ENCODE measurements at places on chromosomes 7 and 10.

DNA sequence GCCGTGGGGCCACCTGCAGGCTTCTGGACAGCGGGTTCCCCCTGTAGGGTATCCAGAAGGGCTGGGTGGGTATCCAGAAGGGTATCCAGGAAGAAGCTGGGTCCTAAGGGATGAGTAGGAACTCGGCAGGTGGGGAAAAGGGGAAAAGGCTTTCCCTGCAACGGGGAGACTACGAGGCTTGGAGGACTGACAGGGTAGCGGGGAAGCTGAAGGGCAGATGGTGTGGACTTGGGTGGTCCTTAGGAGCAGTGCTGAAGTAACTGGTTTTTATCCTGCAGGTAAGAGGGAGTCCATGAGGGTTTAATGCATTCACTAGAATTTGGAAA is 525 bp downstream of the UBE2D4 start:
- DNase-seq = no peak

DNA sequence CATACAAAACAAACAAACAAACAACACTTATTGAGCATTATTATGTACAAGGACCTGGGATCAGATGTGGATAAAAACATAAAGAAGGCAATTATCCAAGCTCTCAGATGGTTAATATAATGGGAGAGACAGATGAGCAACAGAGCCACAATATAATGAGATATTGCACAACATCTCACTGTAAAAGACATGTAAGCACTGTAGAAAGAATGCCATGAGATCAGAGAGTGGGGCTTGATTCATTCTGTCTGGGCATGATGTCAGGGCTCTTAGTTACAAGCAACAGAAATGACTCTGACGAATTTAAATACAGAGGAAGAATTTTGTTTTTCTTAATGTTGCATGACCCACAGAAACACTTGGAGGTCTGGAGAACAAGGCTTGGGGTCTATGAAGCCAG is 164.7 kb upstream of the PLXDC2 start:
- no peak for DNase-seq

DNA sequence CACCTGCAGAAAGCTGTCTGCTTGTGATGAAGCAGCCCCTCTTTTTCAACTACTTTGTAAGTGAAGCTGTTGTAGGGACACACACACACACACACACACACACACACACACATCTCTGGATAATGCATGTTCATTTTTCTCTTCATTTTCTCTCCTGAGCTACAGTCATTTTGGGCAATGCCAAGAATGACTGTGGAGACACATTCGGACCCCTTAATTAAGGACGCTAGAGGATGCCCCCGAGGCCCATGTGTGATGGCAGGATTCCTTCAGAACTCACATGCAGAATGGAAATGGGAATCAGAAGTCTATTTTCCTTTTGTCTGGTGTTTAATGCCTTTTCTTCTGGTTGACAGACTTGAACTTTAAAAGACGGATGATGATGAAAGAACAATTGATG is 56.6 kb downstream of the CLRN3 start:
- DNase-seq = no peak

- peak; percentile 39 for DNase-seq
These were observed 1.9 kb downstream of the HIPK2 start for GRCh38 chr7:139775829-139776266.

DNA sequence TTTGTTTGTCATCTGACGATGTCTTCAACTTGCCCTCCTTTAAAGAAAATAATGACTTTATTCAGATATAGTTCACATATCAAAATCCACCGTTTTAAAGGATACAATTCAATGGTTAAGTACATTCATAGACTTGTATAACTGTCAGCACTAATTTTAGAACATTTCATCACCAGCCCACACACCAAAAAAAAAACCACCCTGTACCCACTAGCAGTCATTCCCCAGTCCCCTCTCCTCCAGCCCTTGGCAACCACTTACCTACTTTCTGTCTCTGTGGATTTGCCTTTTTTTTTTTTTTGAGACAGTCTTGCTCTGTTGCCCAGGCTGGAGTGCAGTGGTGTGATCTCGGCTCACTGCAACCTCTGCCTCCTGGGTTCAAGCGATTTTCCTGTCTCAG is 5.3 kb upstream of the HILPDA start:
- no peak for DNase-seq

DNA sequence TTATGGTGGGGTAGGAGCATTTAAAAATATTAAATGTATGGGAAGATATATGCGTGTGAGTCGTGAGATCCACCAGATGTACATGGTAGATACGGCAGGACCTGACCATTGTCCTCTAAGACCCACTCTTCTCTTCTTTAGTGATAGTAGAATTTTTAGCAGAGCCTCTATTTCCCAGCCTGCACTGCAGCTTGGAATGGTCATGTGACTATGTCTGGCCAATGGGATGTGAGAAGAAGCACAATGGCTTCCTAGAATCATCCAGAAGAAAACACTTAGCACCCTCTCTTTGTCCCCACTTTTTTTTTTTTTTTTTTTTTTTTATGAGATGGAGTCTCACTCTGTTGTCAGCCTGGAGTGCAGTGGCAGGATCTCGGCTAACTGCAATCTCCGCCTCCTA is 86.6 kb upstream of the CYTH3 start:
- no peak for DNase-seq

DNA sequence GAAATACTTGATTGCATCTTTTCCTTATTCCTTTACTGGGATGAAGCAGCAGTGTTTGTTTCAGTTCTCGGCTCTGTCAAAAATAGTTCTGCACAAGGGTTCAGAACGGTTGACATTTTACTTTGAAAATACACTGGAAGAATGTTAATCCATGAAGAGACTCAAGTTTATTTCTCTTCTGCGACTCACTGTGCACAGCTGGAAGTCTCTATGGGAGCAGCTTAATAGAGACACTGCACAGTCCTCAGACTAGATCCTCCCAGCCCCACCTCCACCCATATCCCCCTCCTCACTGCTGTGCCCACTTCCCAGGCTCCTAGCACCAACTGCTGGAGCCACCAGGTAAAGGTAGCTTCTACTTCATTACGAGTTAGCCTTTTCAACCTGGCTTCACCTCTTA is 517.8 kb downstream of the GRID1 start:
- DNase-seq = no peak

DNA sequence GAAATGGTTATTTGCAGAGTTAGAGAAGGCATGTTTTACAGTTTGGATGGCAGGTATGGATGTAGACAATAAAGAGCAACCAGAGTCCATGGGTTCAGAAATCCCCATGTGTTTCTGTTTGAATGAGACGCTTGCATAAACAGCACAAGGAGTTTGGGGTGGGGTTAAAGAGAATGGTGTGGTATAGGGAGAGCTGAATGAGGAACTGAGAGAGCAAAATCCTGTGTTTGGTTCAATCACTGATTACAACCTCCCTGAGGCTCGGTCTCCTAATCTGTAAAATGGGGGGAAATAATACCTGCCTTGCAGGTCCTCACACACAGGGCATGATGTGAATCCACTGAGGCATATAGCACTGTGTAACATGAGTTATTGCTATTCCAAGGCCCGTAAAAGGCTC is 23.7 kb downstream of the CAV1 start:
- DNase-seq = no peak

DNA sequence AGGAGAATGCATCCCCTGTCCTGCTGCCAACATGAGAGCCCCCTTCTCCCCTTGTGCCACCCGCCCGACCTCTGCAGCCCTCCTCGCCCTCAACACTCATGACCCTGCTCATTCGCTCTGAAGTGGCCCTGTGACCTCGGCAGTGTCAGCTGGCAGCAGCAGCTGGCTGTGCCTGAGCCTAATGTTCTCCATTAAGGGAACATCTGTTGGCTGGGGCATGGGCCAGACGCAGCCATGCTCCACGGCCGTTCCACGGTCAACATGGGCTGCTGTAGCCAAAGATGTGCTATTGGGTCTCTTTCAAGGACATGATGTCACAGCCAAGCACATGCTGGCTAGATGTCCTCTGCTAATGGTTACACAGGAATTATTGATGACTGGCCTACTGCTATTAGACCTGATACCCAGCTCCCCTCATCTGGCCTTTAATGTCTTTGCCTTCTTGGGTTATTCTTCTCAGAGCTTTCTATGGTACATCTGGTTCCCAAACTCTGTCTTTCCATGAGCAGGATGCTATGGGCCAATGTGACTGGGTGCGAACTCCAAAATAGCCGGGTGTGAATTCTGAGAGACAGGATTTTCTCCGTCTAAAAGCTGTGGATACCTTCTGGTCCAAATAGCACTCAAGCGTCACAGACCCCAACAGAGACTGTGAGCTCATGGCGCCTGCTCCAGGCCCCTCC is 22.4 kb downstream of the ADCYAP1R1 start:
- no peak for DNase-seq

DNA sequence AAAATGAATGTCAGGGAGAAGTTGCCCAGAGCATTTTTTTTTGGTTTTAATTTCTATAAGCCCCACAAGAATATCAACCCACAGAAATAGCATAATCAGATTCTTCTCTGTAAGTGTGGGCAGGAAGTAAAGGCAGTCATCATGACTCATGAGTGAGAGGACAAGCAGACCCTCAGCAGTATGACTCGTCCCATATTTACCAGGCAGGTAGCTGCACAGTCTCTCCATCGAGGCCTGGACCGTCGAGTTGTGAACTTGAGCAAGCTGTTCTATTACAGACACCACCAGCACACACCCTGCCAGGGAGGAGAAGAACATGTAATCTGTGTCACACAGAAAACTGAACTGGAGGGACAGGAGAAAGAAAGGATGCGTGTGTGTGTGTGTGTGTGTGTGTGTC is 37.8 kb downstream of the AOAH start:
- no peak for DNase-seq

GRCh38 chr7:3806516-3806915 is 505.5 kb downstream of the SDK1 start:
- DNase-seq = no peak

DNA sequence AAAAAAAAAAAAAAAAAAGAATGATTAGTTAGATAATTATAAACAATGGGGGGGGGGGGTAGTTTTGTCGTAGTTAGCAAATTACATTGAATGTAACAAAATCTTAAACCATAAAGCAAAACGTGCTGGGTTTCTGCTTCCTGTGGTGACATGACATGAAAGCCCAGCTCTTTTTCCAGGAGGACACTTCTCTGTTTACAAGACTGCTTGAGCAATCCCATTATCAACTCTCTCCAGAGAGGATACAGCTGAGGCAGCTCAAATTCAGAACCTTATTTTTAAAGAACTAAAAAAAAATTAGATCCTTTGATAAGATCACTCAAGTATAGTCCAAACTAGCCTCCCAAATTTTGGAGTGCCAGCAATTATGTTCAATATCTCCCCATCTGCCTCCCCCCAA is 58.6 kb downstream of the ADRB1 start:
- no peak for DNase-seq

DNA sequence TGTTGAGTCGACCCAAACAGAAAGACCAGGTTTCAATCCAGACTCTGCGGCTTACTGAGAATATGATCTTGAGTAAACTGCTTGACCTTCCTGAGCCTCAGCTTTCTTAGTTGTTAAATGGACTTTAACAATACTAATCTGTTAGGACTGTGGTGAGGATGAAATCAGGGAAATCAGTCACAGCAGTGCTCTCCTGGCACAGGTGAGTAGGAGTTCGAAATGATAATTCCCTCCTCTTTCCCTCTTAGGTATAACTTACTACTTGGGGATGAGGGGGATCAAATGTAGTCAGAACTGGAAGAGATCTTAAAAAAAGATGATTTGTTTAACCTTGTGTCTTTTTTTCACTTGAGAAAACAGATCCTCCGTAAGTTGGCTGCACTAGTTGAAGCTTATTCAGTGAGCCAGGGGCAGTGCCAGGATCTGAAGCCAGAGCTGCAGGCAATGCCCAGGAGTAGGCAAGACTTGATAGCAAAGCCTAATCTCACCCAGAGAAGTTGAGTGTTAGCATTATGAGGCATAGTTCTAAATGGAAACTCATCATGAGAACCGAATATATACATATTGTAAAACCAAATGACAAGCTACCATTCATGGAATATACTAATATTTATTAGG is 1.8 kb upstream of the MAGI2 start:
- no peak for DNase-seq

DNA sequence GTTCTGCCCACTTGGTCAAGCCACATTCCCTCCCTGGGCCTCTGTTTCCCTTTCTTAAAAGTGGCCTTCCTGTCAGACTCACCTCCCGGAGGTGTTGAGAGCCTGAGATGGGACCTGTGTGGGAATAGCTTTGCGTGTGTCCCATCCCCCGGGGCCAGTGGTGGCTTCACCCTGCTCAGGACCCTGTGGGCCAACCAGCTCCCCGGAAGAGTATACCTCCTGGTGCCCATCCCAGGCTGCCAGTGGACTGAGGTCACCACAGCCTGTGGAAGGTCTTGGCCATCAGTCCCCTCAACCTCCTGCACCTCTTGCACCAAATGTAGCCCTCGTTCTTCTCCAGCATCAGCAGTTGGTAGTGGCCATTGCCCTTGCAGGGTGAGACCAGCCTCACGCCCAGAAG is 145.1 kb downstream of the RGS10 start:
- no peak for DNase-seq

DNA sequence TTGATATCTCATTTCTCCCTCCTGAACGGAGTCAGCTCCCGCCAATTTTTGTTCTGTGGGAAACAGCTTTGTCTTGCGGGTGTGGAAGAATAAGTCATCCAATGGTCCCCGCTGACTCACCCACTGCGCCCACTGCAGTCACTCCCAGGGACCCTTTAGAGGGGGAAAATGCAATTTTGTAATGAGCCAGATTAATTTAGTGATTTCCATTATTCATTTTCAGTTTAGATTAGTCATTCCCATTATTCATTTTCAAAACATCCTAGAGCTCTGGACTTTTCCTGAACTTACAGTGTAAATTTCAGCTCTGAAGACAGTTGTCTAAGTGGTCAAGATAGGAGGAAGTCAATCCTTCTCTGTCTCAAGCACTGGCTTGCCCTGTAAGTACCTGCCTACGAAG is 154.9 kb upstream of the TMEM72 start:
- no peak for DNase-seq

DNA sequence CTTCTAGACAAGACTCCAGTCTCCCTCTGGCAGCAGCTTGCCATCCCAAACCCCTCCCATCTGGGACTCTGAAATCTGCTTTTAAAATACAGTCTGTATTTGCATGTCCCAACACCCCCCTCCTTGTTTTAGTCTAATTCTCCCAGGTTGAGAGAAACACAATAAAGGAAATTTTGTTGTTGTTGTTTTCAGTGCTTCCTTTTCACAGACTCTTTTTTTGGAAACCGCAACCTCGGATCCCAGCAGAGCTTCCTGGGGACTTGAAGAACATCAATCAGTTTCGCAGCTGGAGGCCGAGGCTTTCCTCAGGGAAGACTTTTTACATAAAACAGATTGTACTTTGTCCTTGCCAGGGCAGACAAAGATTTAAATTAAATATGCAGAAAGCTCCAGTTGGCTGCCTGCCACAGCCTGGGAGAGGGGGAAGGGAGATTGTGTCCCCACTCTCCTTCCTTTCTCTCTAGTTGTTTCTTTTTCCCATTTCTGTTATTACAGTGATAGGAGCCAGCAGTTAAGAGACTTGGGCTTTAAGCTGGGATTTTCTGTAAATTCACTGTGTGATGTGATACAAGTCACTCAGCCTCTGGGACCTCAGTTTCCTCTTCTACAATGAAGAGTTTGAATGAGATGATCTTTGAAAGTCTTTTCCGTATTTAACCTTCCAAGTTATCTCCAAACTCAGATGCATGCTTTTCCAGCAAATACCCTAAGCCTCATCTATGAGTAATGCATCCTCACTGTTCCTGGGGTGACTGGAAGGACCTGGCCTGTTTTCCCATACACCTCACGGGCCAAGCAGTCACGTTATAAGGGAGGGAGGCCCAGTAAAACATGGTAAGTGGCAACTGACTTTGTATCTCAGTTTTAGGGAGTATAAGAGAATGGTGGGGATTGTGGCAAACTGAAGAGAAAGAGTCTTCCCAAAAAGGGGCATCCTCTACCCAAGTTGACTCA is 192.3 kb downstream of the REEP3 start:
- DNase-seq = no peak
